ENCODE measurements at places on chromosomes 12 and 14.

- no peak for DNase-seq
These were observed 127.5 kb downstream of the TMX1 start for GRCh38 chr14:51367600-51367931.

DNA sequence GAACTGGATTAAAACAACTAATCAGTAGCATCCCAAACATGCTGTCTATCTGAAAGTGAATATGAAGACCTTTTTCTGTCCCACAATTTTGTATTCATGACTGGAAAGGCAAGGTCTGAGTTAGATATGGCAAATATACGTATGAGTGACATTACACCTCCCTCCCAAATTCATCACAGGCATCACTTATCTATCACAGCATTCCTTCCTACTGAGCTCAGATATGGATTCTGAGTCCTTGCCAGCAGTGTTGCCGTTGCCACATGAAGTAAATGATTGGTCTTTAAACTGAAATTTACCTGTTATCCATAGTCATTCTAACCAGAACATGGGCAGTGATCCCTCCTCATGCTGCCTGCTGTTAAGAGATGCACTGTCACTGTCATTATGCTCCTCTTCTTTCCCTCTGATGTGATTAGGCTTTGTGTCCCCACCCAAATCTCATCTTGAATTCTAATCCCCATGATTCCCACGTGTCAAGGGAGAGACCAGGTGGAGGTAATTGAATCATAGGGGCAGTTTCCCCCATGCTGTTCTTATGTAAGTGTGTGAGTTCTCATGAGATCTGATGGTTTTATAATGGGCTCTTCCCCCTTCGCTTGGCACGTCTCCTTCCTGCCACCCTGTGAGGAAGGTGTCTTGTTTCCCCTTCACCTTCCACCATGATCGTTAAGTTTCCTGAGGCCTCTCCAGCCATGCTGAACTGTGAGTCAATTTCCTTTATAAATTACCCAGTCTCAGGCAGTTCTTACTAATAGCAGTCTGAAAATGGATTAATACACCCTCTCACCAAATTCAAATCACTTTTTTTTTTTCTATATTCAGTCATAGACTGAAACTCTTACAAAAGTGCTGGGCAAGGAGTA, 288.4 kb downstream of the NUAK1 start:
- DNase-seq = no peak

DNA sequence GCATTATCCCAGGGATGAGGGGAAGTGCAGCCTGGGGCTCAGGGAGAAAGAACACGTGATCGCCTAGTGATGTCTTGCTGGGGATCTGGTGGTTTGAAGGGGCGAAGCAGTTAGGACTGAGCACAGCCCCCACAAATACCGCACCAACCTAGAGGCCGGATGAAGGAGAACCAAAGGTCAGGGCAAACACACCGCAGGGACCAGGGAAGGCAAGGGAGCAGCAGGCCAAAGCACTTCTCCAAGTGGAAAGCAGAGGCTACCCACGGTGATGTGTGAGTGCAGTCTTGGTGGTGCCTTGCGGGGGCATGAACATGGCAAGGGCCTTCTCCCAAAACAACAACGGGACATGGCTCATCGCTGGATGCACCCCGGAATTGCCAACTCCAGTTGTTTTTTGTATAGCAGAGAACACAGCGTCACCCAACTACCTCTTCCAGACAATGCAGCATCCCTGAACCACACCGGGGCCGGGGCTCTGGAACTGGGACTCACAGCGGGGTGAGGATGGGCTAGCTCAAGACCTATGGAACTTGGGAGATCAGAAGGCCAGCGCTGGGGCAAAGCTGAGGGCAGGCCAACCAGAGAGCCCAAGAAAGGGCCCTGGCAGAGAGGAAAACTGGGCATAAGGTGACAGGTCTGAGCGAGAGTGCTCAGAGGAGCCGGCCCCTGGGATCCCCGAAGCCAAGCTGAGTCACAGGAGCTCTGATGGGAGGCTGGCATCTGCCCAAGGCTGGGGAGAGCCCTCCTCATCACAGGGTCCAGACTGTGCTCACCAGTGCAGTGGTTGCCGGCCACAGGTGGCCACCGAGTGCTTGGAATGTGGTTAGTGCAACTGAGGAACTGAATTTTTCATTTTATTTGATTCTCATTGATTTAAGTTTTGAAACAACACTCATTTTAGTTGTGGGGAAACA, 11.1 kb downstream of the GALNT16 start:
- DNase-seq = no peak

GRCh38 chr12:66365718-66366490, 63.6 kb downstream of the HELB start:
- no peak for DNase-seq

DNA sequence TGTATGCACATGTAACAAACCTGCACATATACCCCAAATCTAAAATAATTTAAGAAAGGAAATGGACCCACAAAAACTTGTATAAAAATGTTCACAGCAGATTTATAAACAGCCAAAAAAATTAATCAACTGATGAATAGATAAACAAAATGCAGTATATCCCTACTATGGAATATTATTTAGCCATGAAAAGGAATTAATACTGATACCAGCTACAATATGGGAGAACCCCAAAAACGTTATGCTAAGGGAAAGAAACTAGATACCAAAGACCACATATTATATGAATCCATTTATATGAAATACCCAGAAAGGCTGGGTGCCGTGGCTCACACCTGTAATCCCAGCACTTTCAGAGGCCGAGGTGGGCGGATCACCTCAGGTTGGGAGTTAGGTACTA, 20.9 kb downstream of the DUSP16 start:
- no peak for DNase-seq

GRCh38 chr12:40622246-40622838, 69.9 kb upstream of the CNTN1 start:
- peak; percentile 57 for DNase-seq

DNA sequence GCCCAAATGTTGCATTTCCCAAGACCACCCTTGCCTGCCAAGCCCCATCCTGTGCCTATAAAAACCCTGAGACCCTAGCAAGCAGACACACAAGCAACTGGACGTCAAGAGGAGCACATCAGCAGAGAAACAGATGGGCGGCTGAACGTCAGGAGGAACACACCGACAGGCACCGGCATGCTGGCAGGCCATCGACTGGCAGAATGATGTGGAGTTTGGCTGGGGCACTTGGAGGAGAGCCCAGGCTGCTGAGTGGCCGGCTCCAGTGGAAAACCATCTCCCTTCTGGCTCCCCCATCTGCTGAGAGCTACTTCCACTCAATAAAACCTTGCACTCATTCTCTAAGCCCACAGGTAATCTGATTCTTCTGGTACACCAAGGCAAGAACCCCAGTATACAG, 130.1 kb downstream of the SLC41A2 start:
- no peak for DNase-seq

- DNase-seq = no peak
These were observed 26.8 kb downstream of the DICER1 start for GRCh38 chr14:95130549-95130948.

- no peak for DNase-seq
These were observed 6.2 kb downstream of the SHMT2 start for GRCh38 chr12:57235728-57236131.

- DNase-seq = no peak
These were observed 79.0 kb downstream of the TMEM30B start for GRCh38 chr14:61202124-61202523.

GRCh38 chr12:91278126-91278525, 95.5 kb upstream of the DCN start:
- no peak for DNase-seq

GRCh38 chr14:20580242-20580641, 7.6 kb downstream of the RNASE11 start:
- DNase-seq = no peak

DNA sequence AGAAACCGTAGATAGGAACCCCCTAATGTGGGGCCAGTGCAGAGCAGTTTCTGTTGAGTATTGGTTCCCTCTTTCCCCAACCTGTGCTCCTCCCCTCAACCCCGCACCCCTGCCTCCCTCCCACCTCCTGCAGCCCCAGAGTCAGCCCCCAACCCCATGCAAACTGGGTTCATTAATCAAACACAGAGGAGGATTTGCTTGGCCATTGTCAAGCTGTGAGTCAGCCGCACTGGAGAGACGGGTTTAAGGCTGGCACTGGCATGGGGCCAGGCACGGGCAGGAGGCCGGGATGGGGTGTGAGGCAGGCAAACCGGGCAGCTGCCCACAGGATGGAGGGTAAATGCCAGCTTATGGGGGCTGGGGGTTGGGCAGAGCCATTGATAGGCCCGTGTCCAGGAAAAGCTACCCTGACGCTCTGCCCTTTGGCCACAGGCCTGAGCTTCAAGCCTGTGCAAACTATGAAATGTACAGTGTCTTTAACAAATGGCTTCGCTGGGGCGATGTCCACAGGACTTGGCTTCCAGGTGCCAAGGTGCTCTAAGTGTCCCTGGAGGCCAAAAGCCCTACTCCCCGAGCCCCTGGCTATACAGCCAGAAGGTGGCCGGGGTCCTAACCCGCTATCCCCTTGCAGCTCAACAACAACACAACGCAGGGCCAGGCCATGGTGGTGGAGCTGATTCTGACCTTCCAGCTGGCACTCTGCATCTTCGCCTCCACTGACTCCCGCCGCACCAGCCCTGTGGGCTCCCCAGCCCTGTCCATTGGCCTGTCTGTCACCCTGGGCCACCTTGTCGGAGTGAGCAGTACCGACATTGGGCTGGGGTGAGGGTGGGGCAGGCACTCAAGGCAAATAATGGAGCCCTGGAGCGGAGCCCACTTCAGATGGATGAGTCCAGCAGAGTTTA, 1.4 kb downstream of the AQP5 start:
- DNase-seq = no peak

DNA sequence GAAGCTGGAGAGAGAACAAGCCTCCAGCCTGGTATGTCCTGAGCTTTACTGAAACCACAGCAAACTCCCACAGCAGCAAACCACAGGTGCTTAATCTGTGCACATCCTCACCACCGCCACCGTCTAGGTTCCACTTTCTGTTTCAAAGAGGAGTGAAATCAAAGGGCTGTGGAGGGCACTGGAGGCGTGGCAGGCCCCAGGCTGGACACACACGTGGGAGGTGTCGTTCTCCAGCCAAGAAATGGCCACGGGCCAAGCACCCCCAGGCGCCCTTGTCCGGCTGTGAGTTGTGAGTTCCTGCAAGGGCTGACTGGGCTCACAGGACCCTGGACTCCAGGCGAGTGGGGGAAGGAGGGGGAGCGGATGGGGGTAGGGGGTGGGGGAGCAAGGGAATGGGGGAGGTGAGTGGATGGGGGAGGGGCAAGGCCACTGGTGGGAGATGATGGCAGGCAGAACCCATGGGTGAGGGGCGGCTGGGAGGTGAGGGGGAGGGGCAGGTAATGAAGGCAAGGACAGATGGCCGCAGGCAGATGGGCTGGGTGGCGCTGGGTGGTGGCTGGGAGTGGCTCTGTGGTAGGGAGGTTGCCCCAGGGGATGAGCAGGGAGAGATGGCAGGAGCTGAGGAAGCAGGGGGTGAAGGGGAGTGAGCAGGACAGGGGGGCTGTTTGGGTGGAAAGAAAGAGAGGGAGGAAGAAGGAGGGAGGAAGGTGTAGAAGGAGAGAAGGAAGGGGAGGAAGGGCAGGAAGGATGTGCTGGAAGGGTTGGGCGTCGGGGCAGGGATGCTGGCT, 86.7 kb downstream of the NCOR2 start:
- no peak for DNase-seq

- no peak for DNase-seq
These were observed 18.2 kb upstream of the FIGNL2 start for GRCh38 chr12:51866762-51867161.

Measured in amygdala (tissue), 56 donors.